ENCODE measurements at places on chromosomes 1 and 21. TPM values are rescaled to one million over a fixed set of nuclear protein-coding genes. Genes with fewer than 3 reads are reported as not detected.

The GJB4 gene
- not detected for total RNA-seq

DNA sequence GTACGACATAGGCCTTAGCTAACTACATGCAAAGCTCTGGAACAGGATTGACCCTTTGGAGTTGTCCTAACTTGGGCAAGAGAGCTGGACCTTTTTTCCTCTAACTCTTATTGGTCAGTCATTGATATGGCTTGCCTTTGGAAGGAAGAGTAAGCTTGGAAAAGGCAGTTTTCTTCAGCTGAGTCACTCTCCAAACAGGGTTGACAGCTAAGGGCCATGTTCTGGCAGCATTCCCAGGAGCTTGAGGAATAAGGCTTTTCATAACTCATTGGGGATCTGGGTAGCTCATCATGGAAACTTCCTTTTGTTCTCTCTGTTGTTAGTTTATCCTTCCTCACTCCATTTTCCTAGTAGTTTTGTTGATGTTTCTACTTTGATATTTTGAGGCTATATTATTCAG lies 14.5 kb upstream of the ERRFI1 start:
- H3K4me3 ChIP-seq: no peak overlapping the region
- peaks cover 12% of the 10 kb centered on the region for H3K4me1 ChIP-seq

GRCh38 chr1:98437540-98437939 lies 224.0 kb upstream of the SNX7 start:
- H3K27me3 ChIP-seq: no peaks in the 10 kb centered on the region
- H3K36me3 ChIP-seq: no peaks in the 10 kb centered on the region
- no peak for DNase-seq
- H3K4me1 ChIP-seq: no peaks in the 10 kb centered on the region

DNA sequence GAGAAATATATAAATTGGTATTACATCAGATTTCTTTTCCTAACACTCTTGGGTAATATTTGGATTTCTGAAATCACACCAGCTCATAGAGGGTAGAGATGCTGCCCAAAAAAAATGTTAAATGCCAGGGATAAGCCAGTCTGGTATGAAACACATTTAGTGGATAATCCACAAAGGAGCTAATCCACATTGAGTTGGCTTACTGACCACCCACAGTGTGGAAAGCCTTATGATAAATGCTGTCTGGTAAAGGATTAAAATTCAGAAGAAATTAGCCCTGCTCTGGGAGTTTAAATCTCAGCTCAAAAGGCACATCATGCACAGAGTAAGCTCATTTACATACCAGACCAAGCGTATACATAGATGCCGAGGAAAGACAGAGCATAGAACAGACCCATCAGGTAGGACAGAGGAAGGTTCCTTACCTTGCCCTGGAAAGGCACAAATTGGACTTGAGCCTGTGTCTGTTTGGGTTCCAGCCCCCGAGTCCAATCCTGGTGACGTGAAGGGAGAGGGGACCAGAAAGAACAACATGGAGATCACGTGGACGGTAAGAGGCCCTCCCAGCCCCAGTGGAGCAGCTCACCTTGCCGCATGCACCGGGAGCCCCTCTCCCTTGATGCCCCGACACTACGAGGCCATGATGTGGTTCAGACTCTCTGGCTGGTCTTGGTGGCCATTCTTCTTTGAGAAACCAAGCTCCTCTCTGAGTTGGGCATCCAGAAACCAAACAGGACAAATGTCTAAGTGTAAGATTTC lies 62.9 kb upstream of the CNTN2 start:
- H3K4me1 ChIP-seq: no peaks in the 10 kb centered on the region
- no peak for DNase-seq
- no peaks in the 10 kb centered on the region for H3K27me3 ChIP-seq
- H3K4me3 ChIP-seq: no peak overlapping the region
- H3K27ac ChIP-seq: no peak overlapping the region

GRCh38 chr1:34362949-34363348 lies 186.2 kb downstream of the C1orf94 start:
- no peak overlapping the region for H3K4me3 ChIP-seq
- no peak for DNase-seq
- peaks cover 31% of the 10 kb centered on the region for H3K27me3 ChIP-seq
- no peaks in the 10 kb centered on the region for H3K36me3 ChIP-seq
- H3K27ac ChIP-seq: no peak overlapping the region

The LRRC7 gene
- not detected for total RNA-seq
